ENCODE measurements at places on chromosomes 1 and 21.
A peak's percentile ranks its signal among the peaks of the same experiment; 100 is the strongest.

DNA sequence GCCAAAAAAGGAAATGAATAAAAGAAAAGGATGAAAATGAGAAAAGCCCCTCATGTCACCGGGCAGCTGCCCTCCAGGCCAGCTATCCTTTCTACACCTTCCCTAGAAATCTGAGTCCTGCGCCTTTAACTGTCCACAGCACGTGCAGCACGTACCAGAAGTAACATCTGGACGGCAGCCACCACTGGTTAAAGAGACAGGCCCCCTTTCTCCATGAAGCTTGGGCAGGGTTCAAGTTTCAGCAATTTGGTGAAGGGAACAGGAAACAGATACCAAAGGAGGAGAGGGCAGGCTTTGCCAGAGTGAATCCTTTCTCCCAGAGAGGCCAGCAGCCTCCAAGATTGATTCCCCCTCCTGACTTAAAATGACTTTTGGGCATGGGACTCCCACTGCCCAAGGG lies 3.6 kb upstream of the KIAA2013 start:
- no peak for DNase-seq

GRCh38 chr1:43867976-43868740 lies 65.4 kb upstream of the ARTN start:
- no peak for DNase-seq

- no peak for DNase-seq
Observed at GRCh38 chr21:27189870-27190269, 223.0 kb upstream of the ADAMTS5 start.

- DNase-seq = peak; percentile 81
Observed at GRCh38 chr1:11654137-11654938, at the start of the genes FBXO2 and FBXO44. TSS of gene FBXO2 (minus strand) at chr1:11654429. CDS start at chr1:11654340, 89 bp downstream. TSS of gene FBXO44 (plus strand) at chr1:11654877. CDS start at chr1:11655836, 959 bp downstream.

GRCh38 chr1:53112271-53112774 lies 30.1 kb downstream of the SLC1A7 start:
- DNase-seq = no peak

GRCh38 chr1:205504311-205505075 lies at the start of gene CDK18:
TSS of gene CDK18 (plus strand) at chr1:205504669. CDS start at chr1:205523168, 18,499 bp downstream.
- DNase-seq = peak; percentile 54

- DNase-seq = no peak
Observed at GRCh38 chr1:58283388-58284224, 262.9 kb downstream of the OMA1 start.

DNA sequence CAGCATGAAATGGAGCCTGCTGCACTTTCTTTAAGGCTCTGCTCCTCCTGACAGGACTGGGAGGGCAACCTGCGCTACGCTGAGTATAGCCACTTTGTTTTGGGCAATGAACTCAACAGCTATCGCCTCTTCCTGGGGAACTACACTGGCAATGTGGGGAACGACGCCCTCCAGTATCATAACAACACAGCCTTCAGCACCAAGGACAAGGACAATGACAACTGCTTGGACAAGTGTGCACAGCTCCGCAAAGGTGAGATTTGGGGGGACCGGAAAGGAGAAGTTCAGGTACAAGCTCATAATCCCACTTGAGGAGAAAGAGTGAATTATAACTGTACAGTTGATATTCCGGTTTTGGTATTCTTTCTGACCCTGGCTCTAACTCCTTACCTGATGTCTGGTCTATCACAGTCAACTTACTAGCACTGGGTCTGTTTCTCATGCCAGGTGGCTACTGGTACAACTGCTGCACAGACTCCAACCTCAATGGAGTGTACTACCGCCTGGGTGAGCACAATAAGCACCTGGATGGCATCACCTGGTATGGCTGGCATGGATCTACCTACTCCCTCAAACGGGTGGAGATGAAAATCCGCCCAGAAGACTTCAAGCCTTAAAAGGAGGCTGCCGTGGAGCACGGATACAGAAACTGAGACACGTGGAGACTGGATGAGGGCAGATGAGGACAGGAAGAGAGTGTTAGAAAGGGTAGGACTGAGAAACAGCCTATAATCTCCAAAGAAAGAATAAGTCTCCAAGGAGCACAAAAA lies 5.4 kb downstream of the ANGPTL7 start:
- DNase-seq = no peak

DNA sequence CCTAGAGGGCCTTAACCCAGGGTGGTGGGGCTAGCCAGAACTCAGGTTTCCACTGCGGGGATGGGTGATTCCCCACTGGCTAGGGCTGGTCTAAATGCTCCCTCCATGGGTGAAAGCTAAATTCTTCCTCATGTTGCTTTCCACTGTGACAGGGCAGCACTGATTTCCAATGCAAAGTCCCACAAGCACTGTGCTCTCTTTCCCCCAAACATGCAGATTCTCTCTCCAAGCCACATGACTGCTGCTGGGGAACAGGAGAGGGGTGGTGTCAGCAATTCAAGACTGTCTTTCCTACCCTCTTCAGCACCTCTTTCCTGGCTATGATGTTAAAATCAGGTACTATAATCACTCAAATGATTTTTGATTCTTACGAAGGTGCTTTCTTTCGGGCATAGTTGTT lies 215.5 kb downstream of the RWDD3 start:
- no peak for DNase-seq

- no peak for DNase-seq
Observed at GRCh38 chr1:49527606-49528305, 496.0 kb downstream of the AGBL4 start.

DNA sequence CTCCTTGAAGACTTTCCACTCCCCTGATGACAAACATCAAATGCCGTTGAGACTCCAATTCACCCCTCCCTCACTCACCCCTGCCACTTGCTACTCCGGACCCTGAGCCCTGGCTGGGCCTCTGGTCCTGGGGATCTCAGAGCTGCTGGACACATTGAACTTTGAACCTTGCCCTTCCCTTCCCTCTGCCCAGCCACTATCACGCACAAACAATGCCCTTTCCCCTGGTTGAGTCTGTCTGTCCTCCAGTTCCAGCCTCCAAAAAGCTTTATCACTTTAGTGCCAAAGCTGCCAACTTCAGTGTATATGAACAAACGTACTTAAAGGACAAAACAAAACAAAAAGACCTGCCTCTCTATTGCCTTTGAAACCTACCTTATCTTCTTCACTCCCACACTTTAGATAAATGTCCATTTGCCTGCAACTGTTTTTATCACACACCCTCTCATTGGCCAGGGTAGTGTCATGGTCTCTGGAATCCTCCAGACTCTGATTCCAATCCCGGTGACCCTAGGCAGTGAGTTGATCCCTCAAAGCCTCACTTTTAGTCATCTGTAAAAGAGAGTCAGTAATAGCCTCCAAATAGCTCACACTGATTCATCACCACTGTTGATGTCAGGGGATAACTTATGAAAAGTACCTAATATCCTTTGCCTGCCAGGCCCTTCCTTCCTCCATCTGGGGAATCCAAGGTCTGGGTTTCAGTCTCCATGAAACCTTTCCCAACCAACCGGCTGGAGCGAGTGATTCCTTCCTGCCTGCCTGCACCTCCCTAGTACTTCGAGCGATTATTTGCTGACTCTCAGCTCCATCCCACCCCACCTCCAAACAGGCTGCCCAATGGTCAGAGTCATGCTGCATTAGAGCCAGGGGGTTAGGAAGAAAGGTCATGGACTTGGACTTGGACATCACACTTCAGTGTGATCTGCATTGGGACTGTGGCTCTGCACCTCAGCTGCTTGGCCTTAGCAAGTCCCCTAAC lies 15.9 kb upstream of the SPOCD1 start:
- no peak for DNase-seq
